ENCODE measurements at places on chromosomes 3 and 15.

GRCh38 chr15:71294251-71294910 is 179.1 kb downstream of the THSD4 start:
- no peak for DNase-seq

DNA sequence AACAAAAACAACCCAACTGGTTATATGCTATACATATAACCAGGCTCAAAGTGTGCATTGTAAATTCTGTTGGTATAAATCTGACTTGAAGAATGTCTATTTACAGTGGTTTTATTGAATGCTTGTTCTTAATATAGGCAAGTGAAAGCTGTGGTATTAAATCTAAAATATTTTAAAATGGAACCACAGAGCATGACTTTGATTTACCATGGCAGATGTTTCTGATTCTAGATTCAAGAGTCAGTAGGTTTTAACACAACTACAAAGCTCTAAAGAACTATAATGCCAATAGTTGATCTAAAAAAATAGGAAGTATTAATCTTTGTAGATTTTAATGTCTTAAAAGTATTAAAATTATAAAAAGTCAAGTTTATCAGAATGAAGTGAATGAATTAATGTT is 141.9 kb upstream of the PLSCR5 start:
- no peak for DNase-seq

DNA sequence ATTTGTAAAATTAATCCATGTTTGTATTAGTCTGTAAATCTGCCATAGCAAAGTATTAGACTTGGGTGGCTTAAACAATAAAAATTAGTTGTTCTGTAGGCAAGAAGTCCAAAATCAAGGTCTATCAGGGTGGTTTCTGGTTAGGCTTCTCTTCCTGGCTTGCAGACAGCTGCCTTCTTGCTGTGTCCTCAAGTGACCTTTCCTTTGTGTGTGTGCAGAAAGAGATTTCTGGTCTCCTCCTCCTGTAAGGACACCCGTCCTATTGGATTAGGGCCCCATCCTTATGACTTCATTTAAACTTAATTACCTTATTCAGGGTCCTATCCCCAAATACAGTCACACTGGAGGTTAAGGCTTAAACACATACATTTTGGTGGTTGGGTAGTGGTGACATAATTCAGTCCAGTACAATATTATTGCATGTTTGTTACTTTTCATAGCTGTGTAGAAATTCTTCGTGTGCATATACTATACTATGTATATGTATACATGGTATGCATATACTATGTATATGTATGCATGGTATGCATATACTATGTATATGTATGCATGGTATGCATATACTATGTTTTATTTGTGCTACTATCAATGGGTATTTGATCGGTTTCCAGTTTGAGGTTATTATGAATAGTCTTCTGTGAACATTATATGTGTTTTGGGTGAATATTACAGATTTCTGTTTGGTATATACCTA is 57.9 kb upstream of the RNU6-1 start:
- DNase-seq, result no peak

DNA sequence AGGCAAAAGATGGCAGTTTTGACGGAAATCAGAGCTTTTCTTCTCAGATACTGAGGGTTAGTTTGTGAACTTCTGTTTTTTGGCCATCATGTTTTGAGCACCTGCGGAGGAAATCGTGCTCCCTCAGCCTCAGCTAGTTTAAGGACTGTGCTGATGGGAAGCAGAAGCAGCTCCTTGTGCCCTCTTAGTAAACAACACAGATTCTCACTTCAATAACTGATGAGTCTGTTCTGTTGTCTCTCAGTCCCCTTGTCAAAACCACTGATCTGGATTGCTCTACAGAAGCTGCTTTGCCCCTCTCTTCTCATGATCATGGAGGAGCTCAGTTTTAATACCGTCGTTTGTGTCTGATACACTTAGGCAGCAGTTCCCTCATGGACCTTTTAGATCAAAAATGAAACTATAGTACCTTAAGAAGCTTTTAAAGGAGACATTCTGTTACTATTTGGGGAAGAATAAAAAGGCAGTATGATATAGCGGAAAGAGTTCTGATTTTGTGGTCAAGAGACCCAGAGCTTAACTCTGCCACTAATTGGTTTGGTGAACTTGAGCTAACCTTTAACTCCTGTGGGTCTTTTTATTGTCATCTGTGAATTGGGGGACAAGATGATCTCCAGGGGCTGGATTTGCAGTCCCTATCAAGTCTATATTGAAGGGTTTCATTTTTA is 152.6 kb downstream of the BBX start:
- DNase-seq, result no peak

DNA sequence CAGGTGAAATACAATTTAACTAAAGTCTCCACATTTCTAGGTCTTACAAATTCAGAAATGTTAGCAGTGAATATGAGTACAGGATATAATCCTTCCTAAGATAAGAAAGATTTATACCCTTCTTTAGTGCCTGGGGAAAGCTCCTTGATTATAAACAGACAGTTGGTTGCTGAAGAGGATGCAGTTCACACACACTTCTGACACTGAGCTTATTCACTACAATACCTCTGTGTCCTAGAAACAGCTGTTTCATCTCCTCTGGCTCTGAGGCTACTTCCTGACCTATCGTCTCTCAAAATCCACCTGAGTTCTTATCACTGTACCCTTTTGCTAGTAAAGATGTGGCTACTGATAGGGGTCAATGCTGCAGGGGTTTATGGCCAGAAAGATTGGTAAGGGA is 57.1 kb downstream of the TP63 start:
- no peak for DNase-seq

All from RKO (cell line).